Epithelial cell of prostate (primary cell): ENCODE measurements at places on chromosomes 16 and 17.
A peak's percentile ranks its signal among the peaks of the same experiment; 100 is the strongest.

DNA sequence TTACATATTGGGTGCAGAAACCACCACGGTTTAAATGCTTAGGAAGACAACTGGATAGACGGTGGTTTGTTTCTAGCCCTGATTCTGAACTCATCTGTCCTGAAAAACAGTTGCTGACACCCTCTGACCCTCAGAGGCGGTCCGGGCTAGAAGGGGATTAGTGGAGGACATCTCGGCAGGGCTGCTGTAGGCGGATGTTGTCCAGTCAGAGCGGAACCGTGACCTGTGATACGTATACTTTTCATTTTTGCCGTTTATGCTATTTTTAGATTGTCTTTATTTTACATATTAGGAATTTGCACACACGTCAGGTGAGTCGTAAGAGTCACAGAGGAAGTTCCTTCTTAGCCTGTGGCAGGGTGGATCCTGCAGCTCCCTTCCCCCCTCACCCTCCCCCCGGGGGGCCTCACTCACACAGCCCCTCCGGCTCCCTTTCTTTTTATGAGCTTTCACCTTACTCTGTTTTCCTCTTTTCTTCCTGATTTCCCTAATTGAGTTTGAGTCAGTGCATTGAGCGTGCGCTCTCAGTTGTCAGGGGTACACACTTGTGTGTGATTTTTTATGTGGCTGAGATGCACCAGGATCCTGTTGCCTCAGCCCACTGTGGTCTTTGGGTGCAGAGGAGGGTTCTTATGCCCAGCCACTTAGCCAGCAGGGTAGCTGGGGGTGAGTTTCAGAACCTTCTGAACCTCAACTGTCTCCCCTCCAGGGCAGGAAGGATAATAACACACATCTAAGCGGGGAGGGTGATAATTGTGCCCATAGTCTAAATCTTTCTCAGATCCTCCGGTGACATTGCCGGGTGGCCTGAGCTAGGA, 211.1 kb upstream of the CHMP6 start:
- DNase-seq: no peak

DNA sequence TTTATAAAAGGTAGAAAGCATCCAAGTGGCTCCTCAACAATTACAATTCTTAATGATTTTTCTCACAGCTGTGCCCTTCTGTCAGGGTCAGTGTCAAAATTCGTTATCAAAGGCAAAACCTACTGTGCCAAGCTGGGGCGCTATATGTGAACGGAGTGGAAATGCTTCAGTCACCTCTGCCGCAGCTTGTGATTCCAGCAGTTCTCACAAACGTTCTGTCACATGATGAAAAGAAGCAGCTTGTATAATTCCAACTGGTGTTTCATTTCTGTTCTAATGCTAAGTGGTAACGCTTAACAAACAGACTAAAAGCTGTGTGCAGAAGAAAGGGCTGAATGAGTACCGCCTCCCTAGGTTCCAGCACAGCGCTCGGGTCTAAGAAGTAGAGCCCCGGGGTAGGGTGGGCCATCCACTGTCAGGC, 14.2 kb downstream of the PLD6 start:
- DNase-seq: no peak

DNA sequence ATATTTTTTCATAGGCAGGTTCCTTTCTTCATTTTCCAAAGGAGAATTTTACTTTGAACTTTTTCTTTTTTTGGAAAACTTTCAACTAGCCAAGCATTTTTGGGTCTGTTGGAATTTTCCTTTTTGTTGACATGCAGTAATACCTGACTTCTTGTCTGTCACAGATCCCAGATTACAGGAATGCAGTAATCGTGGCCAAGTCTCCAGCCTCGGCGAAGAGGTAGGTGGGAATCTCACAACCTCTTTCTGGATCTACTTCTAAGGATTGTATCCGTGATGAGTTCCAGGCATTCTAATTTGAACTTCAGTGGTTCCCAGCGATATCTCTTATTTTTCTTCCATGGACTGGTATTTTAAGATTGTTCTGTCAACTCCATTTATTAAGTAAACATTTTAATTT, 31.7 kb downstream of the PRPSAP2 start:
- DNase-seq: no peak

GRCh38 chr16:85594978-85595661, 18.0 kb upstream of the GSE1 start:
- no peak for DNase-seq

- DNase-seq: no peak
These were observed 28.8 kb upstream of the RMI2 start for GRCh38 chr16:11316331-11317015.

GRCh38 chr16:48310908-48311641, 63.7 kb upstream of the ABCC11 start:
- DNase-seq: no peak

GRCh38 chr17:69406941-69407340, 7.6 kb upstream of the MAP2K6 start:
- no peak for DNase-seq

- no peak for DNase-seq
These were observed 433.7 kb downstream of the KIF2B start for GRCh38 chr17:54256401-54256929.

GRCh38 chr17:1936766-1937165, 88.4 kb downstream of the RTN4RL1 start:
- DNase-seq: no peak

DNA sequence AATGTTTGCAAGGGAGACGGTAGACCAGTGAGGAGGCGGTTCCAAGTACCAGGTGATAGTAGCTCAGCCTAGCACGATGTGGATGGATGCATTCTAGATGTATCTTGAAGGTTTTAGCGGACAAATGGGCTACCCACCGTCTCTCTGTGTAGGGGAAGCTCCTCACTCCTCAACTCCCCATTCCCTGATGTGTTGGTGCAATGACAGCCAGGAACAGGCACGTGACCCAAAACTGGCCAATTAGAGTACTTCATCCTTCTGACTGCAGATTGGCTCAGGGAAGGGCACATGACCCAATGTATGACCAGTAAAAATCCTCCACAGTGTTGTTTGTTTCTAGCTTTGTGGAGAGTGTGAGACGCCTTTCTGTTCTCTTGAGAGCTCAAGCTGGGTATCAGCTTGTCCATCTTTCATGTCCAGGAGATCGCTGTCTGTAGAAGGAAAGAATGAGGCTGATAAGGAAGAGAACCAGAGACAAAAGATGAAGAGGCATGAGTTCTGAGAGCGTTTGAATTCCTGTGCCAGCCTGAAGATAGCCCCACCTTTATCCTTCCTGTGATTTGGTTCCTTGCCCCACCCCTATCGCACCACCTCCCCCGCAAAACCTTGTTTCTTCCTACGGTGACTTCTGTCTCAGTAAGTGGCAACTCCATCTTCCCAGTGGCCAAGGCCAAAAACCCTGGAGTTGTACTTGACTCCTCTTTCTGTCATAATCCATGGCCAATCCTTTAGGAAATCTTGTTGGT, 2.3 kb upstream of the BORCS6 start:
- no peak for DNase-seq

DNA sequence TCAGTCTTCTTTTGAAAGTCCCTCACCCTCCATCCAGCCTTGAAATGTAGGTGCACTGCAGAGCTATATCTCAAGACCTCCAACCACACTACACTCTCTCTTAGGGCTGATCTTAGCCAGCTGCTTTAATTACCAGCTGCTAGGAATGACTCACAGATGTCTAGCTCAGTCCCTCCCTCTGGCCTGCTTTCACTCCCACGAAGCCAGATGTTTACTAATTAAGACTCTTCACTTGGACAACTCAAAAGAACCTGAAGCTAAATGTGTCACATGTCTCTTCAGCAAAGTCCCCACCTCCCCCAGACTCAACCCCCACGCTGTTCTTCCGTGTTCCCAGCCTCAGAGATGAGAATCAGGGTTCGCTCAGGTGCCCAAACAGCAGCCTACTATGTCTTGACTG, 2.6 kb downstream of the GTF3C1 start:
- DNase-seq: peak; percentile 18

DNA sequence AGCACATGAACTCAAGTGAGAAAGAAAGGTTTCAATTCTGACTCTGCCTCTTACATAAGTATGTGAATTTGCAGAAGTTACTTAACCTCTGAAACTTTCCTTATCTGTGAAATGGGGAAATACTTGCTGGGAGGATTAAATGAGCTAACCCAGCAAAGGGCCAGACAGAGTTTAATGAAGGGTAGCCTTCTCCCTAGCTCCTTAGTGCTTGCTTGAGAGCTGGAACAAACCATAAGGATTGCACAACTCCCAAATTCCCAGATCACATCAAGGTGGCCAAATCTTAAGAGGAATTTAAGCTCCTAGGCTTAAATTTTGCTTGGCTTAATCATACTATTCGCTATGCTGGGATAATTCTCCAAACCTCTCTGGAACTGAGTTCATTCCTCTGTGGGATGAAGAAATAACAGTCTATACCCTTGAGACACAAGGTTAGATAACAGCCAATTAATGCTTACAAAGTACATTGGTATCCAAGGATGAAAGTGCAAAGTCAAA, 11.8 kb upstream of the WSB1 start:
- DNase-seq: no peak

DNA sequence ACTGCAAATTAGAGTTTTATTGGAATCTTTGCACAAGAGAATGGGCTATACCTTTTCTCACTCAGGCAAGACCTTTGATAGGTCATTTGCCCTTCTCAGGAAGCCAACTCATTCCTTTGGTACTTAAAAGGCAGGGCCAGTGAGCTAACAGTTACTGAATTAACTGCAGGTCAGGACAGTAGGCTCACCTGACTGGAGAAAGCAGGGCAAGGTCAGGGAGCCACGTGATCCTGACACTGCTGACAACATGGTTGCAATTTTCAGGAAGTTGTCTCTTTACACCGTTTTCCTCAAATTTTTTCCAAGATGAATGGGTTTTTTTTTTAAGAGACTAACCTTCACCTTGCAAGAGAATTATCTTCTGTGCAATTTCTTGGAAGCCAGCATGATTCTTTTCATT, 21.1 kb downstream of the CPSF4L start:
- no peak for DNase-seq

- DNase-seq: no peak
These were observed 134.1 kb downstream of the IRF8 start for GRCh38 chr16:86033016-86033474.

GRCh38 chr16:48613061-48613957, 3.3 kb upstream of the N4BP1 start:
- peak; percentile 90 for DNase-seq
